ENCODE measurements at places on chromosomes 13 and 19.

DNA sequence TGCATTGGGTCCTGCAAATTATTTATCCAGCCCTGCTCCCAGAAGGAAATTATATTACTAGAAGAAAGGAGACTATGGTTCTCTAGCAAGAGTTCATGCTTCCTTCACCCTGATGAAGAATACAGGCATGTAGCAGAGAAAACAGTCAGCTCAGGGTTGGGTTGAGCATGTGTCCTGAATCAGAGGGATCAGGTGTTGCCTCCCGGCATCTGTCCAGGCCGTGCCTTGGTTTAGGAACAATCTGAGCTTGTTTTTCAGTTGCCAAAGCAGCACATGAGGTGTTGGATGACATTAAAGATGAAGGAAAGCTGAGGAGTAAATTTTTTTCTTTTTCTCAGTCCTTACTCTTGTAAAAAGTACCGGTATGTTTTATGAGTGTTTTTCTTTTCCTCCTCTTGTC, 62.0 kb downstream of the KL start:
- no peak for DNase-seq

- no peak for DNase-seq
Observed at GRCh38 chr13:71882120-71882519, 15.1 kb upstream of the DACH1 start.

DNA sequence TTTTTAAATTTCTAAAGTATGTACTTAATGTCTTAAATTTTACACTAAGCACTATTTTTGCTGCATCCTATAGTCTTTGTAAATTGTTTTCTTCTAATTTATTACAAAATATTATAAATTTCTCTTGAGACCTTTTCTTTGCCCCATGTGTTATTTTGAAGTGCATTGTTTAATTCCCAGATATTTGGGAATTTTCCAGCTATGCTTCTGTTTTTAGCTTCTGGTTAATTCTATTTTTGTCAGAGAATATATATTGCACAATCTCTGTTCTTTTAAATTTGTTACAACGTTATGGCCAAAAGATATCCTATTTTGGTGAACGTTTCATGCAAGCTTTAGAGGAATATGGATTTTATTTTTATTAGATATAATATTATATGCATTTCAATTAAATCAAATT, 917.4 kb upstream of the MIR17HG start:
- DNase-seq = no peak

GRCh38 chr13:48110931-48111721, 16.2 kb upstream of the MED4 start:
- DNase-seq = no peak

- no peak for DNase-seq
Observed at GRCh38 chr13:57969951-57970350, 338.4 kb downstream of the PCDH17 start.

GRCh38 chr13:105213512-105213911, 1322.0 kb downstream of the EFNB2 start:
- no peak for DNase-seq

- no peak for DNase-seq
Observed at GRCh38 chr13:97228850-97229521, 6.9 kb downstream of the MBNL2 start.

DNA sequence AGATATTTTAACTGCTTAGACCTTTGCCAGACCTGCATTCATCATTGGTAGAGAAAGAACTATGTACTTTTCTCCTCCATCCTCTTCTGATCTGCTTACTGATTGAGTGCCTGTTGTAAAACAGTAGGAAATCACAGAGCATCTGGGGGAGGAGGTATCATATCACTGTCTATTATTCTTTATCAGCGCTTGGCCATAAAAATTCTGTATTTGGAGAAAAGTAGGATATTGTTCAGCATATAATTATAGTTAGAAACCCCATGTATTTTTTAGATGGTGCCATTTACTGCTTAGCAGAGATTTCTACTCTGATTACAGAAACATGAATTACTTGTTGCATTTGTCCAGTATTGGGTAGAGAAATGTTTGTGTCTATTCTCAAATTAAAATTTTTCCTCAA, 62.4 kb downstream of the URI1 start:
- no peak for DNase-seq

DNA sequence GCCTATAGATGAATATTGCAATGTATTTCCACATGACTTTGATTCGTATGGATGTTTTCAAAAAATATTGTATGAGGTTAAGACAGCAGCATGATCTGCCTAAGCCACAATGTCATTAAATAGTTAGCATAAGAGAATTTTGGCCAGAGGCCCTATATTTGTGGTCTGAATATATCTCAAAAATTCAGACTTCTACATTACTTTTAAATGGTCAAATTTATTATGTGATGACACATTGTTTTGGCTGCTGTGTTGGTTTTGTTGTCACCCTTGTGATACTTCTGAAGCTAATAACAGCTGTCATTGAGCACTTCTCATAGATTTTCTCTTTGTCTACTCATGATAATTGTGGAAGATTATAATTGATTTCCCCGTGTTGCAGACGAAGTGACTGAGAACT, 288.2 kb downstream of the MYO16 start:
- DNase-seq = no peak

DNA sequence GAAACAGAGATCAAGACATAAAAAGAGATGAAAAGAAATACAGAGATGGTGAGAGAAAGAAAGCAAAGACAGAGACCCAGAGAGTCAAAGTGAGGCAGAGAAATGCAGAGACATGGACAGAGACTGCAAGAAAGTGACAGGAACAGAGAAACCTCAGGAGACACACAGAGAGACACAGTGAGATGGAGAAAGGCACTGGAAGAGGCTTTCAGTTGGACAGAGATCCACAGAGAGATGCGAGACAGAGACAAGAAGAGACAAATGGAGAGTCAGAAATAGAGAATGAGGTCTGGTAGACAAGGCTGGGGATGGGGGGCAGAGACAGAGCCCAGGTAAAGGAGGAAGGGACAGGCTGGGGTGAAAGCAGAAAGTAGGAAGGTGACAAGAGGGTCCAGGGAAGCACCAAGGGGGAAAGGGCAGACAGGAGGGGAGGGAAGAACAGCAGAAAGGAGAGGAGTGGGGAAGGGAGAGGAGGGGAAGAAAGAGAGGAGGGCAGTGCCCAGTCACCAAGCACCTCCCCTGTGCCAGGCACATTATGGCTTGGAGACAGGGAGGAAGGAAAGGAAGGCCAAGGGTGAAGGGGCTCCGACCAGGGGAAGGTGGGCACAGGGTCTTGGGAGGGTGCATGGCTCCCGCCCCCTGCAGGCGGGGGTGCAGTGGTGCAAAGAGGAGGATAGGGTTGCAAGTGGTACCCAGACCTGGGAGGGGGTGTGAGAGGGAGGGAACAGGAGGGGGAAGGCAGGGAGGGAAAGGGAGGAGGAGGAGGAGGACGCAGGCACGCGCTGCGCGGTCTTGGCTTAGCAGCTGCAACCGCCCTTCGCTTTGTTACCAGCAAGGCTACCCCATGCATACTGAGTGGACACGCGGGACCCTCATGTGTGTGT, 38.4 kb downstream of the DEDD2 start:
- DNase-seq = peak; percentile 18

DNA sequence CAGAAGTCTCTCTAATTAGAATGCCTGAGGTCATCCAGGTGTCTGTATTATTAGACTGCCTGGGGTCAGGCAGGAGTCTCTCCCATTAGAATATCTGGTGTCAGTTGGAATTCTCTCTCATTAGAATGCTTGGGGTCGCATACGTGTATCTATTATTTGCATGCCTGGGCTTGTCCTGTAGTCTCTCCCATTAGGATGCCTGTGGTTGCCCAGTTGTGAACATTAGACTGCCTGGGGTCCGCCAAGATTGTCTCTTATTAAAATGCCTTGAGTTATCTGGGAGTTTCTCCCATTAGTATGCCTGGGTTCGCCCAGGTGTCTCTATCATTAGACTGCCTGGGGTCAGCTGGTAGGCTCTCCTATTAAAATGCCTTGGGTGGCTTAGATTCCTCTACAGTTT, 1494.7 kb downstream of the UQCRFS1 start:
- no peak for DNase-seq

GRCh38 chr13:95787356-95788099, 110.6 kb downstream of the DNAJC3 start:
- DNase-seq = no peak

GRCh38 chr19:12155324-12155860, 1.1 kb downstream of the ZNF625 start:
- DNase-seq = no peak

- DNase-seq = no peak
Observed at GRCh38 chr19:29273000-29273640, 60.2 kb upstream of the UQCRFS1 start.

DNA sequence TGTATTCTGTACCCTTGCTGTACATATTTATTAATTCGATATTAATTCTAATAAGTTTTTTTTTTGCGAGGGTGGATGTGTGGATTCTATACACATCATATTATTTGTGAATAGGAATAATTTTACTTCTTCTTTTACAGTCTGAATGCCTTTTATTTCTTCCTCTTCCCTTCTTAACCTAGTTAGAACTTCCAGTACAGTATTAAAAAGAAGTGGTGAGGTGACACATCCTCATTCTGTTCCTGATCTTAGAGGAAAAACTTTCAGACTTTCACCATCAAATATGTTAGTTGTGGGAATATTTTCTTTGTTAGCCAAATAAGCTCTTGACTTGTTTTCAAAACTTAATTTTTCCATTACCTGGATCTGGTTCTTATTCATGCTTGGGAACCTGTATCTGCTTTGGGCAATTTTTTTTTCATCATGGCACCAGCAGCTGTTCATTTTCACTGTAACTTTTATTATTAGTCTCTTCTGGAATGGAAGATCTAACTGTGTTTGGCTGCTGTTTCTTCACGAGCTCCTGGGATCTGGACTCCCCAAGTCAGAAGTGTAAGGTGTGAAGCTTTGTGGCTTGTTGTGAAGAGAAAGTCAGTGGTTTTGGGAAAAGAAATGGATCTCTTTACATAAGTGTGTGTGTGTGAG, 33.1 kb downstream of the RGCC start:
- DNase-seq = no peak

GRCh38 chr13:50277127-50277526, 261.9 kb downstream of the KCNRG start:
- DNase-seq = no peak

DNA sequence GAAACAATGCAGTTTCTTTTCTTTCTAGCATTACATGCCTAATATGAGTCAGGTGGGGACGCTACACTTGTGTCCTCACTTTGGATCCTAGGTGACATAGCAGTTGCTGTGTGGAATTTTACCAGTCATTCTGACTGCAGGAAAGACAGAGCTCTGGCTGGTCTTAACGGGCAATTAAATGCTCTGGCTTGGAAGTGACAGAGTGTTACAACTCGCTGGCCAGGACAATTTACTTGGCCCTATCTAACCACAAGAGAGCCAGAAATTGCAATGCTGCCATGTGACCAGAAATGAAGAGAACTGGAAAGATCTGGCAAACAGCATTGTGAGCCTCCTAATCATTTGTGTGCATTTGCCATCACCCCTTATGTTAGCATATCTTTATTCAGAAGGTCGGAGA, 351.1 kb downstream of the DCT start:
- no peak for DNase-seq

DNA sequence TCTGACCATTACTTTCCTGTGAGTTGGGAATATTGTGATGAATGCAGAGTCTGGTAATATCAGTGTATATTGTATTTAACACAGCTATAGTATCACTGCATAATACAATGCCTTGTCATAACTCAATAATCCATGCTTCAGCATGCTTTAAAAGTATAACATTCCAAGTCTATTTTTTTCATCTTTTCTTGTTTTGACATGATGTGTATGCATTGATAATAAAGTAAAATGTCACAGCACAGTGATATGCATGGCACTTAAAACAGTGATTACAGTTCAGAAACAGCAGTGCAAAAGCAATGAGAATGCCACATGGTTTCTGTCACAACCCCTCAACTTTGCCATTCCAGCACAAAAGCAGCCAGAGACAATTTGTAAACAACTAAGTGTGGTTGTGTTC, 17.8 kb downstream of the KATNAL1 start:
- DNase-seq = no peak

DNA sequence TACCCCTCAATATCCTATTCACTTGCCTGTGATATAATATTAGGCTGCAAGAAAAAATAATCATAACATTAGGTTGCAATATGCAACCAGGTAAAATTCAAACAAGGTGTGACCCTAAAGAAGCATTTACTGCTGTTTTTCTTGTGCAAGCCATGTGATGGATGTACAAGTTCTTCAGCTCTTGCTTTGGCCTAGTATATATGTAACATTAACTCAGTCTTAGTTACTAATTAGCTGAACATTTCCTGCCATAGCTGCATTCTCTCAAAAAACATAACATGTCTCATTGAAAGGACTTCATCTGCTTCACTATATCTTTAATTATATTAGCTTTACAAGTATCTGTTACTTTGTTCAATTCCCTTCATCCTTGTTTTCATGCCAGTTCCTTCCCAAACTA, 406.8 kb upstream of the HTR2A start:
- no peak for DNase-seq

DNA sequence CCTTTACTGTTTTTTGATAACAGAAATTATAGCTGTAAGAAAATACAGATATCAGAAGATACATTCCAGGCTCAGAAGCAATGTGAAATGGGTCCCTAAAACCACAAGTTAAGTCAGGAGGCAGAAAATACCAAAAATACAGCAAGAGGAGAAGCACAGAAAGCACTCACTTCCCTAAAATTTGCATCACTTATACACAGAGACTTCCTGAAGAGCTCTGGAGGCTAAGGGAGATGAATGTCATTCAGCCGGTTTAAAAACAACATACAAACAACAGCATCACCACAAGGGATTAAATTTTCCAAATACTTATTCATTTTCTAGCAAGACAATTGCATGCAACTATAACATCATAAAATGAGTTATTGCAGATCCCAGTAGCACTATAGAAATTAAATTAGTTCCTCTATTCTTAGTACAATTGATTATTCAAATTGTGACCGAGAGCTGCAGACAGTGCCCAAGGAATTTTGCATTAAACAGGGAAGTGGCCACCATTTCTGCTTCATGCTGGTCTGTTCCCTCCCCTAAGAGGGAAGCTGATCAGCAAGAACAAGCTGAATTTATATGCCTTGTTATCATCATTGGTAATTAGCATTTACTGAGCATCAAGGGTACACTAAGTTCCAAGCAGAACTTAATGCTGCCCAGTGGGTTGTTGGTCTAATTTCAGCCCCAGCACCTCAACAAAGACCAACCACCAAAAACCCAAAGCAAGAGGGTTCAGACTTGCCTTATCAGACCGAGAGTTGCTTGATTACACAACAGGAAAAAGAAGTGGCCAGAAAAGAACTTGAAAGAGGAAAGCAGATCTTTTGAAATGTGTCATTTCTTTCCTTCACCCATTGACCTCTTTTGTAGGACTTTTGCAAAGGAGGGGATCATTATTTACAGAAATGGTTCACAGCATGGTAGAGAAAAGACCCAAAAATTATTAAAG, 140.7 kb downstream of the KCTD12 start:
- no peak for DNase-seq

DNA sequence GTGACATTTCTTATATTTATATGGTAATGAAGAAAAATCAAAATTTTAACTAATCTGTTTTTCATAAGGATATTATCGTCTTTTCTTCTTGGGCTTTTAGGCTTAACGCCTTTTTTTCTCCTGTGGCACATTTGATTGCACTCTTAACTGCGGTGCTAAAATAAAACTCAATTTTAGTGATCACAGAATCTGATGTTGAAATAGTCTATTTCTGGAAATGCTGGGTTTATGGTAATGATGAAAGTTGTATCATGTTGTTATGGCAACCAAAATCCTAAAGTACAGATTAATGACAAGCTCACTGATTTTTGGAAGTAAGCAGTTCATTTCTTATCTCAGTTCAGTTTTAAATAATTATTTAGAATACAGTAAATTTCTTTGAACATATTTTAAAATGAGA, 85.3 kb downstream of the COG6 start:
- no peak for DNase-seq

Measured in NCI-H1092 (cell line).